ENCODE measurements at places on chromosomes 4 and X.

DNA sequence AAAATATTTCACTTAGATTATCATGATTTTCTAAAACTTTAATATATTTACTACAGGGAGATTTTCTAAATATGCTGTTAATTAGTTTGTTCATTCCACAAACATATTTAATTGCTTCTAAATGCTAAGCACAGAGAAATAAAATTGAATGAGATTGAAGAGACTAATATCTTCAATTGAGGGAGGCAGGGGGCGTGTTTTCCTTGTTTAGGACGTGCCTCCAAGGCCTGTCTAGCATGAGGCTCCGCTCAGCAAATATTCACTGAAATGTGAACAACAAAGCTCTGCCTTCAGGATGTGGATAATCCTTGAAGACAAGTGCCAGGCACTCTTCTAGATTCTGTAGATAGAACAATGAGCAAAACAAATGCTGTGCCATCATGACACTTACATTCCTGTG lies 98.1 kb downstream of the TSPAN5 start:
- no peak for DNase-seq

DNA sequence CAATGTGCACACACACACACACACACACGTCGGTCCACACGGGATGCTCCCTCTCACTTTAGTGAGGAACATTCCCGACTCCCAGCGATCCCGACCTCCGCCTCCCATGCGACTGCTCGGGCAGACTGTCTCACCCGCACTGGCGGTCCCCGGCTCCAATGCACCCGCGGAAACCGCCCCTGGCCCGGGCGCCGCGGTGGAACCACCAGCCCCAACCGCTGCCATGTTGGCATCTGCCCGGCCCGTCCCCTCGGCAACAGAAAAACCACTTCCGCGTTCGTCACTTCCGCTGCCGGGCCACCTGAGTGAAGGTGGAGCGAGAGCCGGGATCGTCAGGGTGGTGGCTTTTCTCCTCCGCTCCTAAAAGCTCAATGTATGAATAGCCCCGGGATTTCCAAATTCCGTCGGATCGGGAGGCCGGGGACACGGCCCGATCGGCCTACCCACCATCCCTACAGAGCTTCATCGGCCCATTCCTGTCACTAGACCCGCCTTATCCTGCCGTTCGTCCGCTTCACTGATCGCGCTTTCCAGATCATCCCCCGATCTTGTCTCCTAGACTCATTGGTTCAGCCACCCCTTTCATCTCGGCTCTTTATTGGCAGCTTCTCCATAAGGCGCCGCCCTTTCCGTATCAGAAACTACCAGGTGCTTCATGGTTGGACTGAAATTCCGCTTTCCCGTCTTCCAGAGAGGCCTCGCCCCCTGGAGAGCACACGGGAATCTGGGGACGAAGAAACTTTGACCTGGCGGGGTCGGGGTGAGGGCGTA lies at the start of gene SLC35A2:
Gene SLC35A2, minus strand, starts transcription at position 235 of the 771 bp plus-strand sequence. Its CDS starts 10 bp downstream, at position 225.
- peak; percentile 72 for DNase-seq

DNA sequence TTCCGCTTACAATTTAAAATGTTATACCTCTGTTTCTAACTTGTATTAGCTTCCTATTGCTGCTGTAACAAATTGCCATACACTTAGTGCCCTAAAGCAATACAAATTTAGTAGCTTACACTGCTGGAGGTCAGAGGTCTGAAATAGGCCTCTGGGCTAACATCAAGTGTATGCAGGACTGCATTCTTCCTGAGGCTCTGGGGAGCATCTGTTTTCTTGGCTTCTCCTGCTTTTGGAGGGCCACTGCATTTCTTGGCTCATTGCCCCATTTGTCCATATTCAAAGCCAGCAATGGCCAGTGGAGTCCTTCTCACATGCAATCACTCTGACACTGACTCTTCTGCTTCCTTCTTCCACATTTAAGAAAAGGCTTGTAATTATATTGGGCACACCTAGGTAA lies 639.8 kb upstream of the INTU start:
- DNase-seq = no peak

DNA sequence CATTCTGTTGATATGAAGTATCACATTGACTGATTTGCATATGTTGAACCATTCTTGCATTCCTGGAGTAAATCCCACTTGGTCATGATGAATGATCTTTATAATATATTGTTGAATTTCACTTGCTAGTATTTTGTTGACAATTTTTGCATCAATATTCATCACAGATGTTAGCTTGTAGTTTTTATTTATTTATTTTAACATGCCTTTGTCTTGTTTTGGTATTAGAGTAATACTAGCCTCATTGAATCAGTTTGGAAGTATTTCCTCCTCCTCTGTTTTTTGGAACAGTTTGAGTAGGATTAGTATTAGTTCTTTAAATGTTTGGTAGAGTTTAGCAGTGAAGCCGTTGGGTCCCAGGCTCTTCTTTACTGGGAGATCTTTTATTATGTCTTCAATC lies 13.9 kb upstream of the ADH1C start:
- no peak for DNase-seq

GRCh38 chr4:82983444-82983843 lies 27.2 kb downstream of the LIN54 start:
- no peak for DNase-seq

GRCh38 chr4:99062120-99062519 lies 26.5 kb downstream of the ADH5 start:
- DNase-seq = no peak

GRCh38 chrX:139015627-139016026 lies 304.1 kb upstream of the FGF13 start:
- no peak for DNase-seq

- no peak for DNase-seq
Observed at GRCh38 chr4:48683784-48684666, 96.1 kb downstream of the FRYL start.

- DNase-seq = no peak
Observed at GRCh38 chr4:15031993-15032675, 29.9 kb downstream of the CPEB2 start.

DNA sequence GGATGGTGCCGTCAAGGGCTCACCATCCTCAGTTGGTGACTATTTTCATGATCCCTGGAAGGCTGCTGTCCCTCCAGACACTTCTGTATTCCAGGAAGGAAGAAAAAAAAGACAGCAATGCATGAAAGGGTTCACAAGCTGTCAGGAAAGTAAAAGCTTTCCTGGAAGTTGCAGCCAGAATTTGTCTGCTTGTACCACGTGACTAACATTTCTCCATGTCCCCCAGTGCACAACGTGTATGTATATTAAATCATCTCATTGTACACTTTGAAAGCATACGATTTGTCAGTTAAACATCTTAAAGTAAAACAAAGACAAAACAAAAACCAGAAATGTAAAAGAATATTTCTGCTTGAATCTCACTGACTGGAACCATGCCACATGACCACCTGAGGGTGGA lies 127.4 kb upstream of the CLNK start:
- no peak for DNase-seq

GRCh38 chrX:47562615-47563243 lies 1.7 kb downstream of the ARAF start:
- DNase-seq = no peak

- DNase-seq = no peak
Observed at GRCh38 chr4:101009471-101009870, 337.9 kb downstream of the PPP3CA start.

DNA sequence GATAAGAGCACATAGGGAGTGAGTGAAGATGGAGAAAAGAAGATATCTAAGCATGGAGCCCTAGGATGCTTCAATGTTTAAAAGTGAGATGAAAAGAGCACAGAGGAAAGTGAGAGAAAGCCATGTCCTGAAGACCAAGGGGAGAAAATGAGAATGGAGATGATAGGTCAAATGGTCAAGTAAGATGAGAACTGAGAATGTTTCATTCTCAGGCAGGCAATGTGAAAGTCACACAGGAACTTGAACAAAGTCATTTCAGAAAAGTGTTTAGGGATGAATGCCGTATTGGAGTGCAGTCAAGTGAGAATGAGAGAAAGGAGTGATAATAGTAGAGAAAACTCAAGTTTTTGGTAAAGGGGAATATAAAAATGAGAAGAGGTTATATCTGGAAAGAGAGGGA lies 148.7 kb upstream of the PTCHD1 start:
- no peak for DNase-seq

- DNase-seq = no peak
Observed at GRCh38 chr4:143406523-143406922, 69.8 kb downstream of the GAB1 start.

DNA sequence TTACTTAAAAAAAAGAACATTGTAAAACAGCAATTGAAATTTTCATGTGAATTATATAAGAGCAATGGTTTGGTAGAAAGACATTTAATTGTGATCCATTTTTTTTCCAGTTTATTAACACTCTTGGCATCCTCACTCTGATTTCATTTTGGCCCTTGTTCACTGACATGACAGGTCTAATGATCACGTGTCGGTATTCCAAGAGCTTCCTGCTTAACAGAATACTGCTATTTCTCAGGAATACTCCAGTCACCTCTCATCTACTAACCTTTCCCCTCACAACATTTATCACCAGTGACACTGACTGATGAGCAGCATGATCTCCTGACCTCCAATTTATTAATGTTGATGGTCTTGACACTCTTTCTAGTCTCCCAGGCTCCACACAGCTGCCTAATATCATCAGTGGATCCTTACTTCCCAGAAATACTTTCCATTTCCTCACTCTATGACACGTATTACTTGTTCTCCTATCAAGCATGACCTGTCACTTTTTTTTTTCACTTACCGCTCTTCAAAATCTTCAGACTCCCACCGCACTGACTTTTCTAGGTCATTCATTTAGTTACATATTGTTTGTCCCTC lies 847.8 kb upstream of the SLIT2 start:
- no peak for DNase-seq

DNA sequence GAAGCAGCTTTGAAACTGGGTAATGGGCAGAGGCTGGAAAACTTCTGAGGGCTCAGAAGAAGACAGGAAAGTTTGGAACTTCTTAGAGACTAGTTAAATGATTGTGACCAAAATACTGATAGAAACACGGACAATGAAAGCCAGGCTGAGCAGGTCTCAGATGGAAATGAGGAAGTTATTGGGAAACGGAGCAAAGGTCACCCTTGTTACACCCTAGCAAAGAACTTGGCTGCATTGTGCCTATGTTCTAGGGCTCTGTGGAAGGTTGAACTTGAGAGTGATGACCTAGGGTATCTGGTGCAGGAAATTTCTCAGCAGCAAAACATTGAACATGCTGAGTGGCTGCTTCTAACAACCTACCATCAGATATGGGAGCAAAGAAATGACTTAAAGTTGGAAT lies 50.8 kb upstream of the FBXW7 start:
- DNase-seq = no peak

DNA sequence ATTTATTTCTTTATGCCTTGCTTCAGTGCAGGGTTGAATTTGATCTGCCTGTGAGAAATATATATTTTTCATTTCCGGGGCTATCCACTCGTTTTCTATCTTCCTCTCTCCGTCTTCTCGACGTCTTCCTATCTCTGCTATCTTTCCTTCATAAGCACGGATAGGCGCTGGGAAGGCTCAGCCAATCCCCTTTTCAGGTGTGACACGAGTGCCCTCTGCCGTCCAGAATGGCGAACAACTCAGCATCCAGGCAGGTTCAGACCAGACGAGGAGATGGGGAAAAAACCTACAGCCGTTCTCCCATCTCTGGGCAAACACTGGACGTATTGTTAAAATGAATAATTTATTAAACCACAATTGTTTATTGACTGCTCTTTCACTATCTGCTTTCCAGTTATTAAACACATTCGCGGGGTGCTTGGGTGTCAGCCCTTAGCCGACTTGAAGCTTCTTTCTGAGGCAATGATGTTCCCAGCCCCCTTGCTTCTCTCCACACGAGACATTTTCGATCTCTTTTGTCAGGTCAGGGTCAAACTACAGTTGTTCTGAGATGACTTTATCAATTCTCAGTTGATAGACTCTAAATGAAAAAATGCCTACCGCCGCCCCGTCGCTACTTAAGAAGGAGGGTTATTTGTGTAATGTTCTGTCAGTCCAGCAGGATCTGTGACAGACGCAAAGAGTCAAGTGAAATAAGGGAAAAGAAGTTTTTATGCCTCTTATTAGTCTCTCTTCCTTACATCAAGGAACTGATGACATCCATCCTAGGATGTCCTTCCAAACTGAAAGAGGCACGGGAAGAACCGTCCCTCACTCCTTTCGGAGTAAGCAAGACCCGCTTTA lies 96.3 kb upstream of the NOCT start:
- peak; percentile 62 for DNase-seq

- no peak for DNase-seq
Observed at GRCh38 chr4:142404191-142404611, 441.9 kb downstream of the INPP4B start.

- peak; percentile 58 for DNase-seq
Observed at GRCh38 chrX:1449036-1449822, 3.5 kb downstream of the ASMTL start.

DNA sequence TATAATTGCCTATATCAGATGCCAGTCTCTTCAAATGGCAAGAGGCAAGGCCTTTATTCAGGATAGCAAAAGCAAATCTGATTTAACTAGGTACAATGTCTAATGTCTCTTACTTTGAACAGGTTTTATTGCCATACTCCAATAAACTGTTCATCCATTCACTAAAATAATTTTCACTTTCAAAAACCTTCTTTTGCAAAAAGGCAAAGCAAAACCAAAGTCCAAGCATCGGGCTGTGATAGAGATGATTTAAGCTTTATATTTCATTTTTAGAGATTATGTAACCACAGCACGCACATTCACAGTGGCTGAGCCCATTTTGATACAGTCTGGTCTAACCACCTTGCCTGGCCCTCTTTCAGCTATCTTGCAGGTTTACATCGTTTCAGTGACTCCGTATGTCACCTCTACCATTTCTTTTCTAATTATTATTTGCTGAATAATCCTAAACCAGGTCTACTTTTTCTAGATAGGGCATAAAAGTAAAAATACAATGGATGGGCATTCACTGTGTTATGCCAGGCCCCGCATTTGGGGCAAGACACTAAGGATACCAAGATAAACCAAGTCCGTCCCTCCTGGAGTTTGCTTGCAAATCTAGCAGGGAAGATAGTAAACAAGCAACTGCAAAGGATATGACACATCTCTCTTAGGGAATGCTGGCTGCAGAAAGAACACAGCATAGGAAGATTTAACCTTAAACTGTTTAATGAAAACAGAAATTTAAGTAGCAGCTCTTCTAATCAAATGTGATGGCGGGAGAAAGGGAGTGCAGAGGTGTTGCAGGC lies 1.8 kb downstream of the CASP3 start:
- no peak for DNase-seq
